ENCODE measurements at places on chromosomes 11 and 22.

DNA sequence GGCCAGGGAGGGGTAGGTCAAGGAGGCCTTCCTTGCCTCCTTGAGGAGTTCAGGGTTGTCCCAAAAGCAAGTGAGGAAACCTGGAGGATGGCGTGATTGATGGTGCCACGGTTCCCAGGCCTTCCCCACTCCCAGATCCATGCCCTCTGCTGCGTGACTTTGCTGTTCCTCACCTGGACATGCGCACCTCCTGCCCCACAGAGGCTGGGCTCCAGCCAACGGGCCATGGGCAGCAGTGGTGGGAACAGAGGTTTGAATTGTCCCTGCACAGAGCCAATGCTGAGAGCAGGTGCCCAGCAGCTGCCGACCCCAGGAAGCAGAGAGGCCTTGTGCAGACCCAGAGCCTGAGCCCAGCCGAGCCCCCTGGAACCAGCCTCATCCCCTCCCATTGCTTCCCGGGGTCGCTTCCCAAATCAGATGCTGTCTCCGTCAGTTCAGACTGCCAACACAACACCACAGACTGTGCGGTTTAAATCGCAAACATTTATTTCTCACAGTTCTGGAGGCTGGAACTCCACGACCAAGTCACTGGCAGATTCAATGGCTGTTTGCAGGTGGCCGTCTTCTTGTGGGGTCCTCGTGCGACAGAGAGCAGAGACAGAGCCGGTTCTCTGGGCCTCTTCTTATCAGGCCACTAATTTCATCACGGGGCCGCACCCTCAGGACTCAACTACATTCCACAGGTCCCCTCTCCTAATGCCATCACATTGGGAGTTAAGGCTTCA is 6.2 kb upstream of the LINC01488 start:
- no peak for DNase-seq

GRCh38 chr11:112811783-112812182 is 149.4 kb upstream of the NCAM1 start:
- no peak for DNase-seq

DNA sequence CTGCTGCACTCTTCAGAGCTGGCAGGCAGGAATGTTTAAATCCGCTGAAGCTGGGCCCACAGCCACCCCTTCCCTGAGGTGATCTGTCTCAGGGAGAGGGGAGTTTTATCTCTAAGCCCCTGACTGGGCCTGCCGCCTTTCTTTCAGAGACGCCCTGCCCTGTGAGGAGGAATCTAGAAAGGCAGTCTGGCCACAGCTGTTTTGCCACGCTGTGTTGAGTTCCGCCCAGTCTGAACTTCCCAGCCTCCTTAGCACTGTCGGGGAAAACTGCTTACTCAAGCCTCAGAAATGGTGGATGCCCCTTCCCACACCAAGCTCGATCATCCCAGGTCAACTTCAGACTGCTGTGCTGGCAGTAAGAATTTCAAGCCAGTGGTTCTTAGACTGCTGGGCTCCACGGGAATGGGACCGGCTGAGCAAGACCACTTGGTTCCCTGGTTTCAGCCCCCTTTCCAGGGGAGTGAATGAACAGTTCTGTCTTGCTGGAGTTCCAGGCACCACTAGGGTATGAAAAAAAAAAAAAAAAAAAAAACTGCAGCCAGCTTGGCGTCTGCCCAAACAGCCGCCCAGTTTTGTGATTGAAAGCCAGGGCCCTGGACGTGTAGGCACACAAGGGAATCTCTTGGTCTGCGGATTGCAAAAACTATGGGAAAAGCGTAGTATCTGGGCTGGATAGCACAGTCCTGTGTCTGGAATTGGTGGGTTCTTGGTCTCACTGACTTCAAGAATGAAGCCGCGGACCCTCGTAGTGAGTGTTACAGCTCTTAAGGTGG is 127.4 kb downstream of the SPON1 start:
- no peak for DNase-seq

DNA sequence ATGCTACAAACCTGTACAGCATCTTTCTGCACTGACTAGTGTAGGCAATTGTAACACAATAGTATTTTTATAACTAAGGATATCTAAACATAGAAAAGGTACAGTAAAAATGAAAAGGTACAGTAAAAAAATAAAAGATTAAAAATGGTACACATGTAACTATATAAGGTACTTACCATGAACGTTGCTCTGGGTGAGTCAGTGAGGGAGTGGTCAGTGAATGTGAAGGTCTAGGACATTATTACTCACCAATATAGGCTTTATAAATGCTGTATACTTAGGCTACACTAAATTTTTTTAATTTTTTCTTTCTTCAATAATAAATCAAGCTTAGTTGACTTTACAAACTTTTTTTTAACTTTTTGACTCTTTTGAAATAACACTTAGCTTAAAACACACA is 59.9 kb downstream of the EIF3M start:
- DNase-seq, result no peak

DNA sequence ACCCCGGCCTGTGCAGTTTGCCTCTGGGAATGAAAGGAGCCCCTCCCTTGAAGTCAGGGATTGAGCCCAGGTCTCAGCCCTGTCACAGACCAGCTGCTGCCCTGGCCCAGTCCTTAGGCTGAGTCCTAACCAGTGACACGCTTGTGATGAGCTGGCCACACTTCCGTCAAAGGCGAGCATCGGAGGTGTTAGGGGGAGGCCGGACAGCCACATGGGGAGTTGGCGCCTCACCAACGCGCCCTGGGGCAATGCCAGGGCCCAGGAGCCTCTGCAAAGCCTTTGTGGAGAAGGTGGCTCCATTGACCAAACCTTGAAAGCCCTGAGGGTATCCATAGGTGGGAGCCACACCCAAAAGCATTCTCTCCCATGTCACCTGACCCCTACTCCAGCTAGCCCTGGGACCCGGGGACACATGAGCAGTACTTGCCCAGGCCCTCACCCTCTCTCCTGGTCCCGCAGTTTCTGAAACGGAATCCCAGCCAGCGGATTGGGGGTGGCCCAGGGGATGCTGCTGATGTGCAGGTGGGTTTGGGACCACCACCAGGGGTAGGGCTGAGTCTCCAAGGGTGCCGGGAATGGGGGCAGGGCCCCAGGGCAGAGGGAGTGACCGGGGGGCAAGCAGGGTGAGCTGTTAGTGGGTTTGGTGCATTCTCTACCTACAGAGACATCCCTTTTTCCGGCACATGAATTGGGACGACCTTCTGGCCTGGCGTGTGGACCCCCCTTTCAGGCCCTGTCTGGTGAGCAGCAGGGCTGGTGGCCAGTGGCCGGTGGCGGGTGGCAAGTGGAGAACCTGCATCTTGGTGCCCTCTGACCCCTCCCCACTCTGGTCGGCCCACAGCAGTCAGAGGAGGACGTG is 3.7 kb downstream of the PTPRCAP start:
- DNase-seq, result no peak

GRCh38 chr11:109093354-109093753 is 328.6 kb upstream of the C11orf87 start:
- DNase-seq, result no peak

DNA sequence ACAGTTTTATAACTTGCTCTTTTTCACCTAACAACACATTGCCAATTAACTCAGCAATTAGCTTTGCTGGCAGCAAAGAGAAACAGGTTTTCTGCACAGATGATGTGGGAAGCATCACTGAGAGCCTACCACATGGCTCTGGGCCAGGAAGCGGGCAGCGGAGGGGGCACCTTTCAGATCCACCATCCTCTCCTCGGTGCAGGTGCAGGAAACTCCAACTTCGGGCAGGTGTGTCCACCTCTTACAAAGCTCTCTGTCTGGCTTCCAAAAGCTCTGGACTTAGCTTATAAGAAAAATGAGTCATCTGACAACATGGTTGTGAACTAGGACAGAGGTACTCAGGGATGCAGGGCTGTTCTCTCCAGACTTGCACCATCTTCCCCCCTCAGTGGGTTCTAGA is 77.0 kb downstream of the RPS6KA4 start:
- no peak for DNase-seq
